ENCODE measurements at places on chromosomes 12 and 14.

DNA sequence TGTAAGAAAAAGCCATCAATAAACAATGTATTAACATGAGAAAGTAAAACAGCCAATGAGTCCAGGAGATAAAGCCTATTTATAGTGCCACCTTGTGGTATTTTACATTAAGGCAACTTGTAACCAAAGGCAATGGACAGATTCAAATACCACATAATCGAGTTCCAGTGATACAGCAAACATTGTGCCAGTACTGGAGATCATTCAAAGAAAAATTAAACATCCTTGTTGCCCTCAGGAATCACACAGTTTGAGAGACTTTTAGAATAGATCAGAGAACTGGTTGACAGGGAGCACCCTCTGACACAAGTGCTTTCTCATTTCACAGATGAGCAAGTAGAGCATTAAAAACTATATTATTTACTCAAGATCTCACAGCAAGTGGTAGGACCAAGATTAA lies 98.1 kb downstream of the DDHD1 start:
- no peak for DNase-seq

DNA sequence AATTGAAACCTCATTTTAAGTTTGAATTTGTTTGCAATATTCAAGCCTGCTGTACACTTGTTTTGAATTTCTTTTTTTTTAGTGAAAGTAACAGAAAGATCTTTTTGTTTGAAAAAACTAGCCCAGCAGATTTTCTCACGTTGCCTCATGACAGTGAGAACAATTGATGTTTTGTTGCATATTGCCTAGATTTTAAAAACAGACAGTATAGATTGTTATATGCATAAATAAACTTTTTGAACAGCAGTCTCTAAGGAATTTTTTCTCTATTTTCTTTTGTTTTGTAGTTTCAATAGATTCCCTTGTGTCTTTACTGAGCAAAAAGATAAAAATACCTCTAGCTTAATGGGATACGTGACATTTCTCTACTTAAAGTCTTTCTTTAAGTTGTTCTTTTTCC lies 15.4 kb downstream of the OR6C6 start:
- no peak for DNase-seq

GRCh38 chr12:92096346-92097136 lies 49.1 kb downstream of the BTG1 start:
- no peak for DNase-seq

DNA sequence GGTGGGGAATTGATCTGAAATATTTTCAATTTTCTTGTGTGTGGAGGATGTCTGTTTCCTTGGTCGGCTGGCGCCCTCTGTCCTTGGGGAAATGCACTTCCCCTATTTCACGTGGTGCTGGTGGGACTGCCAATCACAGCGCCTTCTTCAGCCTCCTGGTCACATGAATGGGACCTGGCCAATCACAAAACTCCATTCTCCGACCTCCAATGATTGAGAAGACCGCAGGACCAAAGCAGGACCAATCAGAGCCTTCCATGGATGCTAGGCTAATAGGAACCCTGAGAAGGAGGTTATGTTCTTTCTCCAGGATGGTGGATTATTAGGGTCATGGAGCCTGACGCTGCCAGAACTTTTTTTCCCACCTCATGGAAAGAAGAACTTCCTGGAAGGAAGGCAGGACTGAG lies 188.7 kb downstream of the TTC8 start:
- DNase-seq = no peak

DNA sequence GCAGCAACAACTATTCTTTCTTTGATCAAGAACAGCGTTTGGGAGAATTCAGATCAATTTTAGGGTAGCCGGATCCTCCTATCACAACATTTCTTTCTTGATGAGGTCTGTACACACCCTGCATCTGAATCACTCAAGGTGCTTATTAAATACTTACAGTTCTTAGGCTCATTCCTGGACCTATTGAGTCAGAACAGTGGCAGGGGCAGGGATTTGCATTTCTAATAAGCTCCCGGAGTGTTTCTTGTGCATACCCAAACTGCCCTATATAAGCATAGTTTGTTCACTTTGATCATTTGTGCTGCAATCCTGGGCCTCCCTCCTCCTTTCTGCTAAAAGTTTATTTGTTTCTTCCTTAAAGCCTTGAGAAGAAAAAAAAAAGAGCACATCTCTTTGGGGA lies 80.5 kb upstream of the RPH3A start:
- no peak for DNase-seq

- no peak for DNase-seq
Observed at GRCh38 chr12:85784096-85784720, 52.0 kb downstream of the RASSF9 start.

DNA sequence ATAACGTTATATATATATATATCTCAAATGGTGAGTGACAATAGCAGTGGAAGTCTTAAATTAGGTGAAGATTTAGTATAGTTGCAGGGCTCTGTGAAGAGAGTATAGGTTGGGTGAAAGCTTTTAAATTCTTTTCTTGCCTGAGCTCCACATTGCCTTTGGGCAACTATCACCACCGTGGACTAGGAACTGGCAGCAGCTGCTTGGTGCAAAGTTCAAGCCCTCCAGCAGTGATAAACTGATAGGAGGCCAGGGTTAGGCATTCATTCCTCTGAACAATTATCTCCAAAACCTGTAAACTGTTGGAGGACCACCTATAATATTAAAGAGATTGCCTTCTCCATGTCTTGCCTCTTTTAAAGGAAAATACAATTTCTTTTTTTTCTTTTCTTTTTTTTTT lies 91.2 kb upstream of the ATXN7L3B start:
- DNase-seq = no peak

GRCh38 chr14:93747560-93747959 lies 40.7 kb downstream of the PRIMA1 start:
- DNase-seq = no peak

- no peak for DNase-seq
Observed at GRCh38 chr14:68638141-68638999, 154.5 kb downstream of the ZFP36L1 start.

Measured in lower lobe of right lung (tissue), 2 donors.